Activated CD4-positive, CD25-positive, alpha-beta regulatory T cell treated with anti-CD3 and anti-CD28 coated beads, Interleukin-2, amount 50 U/mL, for 16 hours (primary cell): ENCODE measurements at places on chromosomes 2 and 18.

DNA sequence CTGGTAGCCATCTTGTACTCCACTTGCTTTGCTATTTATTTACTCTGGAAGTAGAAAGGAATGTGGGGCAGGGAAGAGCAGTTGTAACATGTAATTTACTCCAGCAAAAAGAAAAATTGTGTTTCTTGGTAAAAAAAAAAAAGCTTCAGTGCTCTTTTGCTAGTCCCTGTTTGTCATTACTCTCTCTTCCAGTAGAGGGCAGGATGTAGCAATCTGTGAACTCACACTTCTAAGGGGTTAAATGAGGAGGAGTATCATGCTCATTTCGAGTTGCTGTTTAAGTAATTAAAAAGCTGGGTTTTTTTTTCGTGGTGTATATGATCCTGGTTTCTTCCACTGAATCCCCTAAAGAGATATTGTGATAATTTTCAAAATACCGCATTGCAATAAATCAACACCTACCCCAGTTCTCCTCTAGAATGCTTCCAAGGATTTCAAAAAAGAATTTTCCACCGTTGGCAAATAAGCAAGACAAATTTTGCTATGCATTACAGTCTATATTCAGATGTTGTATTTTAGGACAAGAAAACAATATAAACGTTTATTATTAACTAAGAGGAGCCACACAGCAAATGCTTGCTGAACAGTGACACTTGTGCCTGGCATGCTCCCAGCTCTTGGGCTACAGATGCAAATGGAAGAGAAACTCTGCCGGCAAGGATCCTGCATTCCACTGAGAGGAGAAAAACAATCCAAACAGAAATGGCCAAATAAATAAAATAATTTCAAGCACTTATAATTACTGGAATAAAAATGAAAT is 261.6 kb downstream of the ASXL3 start:
- no peak for DNase-seq

DNA sequence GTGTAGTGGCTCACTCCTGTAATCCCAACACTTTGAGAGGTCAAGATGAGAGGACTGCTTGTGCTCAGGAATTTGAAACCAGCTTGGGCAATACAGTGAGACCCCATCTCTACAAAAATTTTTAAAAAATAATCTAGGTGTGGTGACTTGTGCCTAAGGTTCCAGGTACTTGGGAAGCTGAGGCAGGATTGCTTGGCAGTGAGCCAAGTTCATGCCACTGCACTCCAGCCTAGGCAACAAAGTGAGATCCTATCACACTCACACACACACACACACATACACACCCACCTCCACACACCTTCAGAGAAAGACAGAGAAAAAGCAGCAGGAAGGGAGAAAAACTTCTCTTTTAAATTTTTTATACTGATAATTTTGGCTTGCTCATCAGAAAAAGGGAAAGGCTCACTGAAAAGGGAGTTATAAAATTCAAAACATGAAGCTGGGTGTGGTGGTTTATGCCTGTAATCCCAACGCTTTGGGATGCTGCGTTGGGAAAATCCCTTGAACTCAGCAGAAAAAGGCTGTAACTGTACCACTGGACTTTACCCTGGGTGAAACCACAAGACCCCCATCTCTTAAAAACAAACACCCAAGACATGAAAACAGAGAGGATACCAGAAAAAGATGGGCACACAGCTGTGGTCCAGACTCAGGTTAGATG is 25.7 kb downstream of the FAM168B start:
- DNase-seq: no peak

- no peak for DNase-seq
Observed at GRCh38 chr2:219537657-219538488, 5.7 kb downstream of the CHPF start.

DNA sequence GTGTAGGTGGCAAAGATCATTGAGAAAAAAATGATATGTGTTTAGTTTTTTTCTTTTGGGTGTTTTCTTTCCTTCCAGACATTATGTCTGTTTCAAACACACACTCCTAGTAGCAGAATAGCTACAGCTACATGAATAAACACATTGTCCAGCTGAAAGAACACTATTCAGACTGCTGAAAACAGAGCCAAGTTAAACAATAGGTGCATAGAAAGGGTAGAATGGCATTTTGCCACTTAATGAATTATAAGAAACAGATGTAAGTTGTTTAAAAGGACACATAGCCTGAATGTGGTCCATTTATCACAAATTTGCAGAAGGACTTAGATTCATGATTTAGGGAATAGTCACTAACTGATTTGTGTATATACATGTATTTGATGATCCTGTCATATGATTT is 20.1 kb downstream of the CTLA4 start:
- DNase-seq: no peak

GRCh38 chr2:232636788-232637420 is 3.5 kb downstream of the EFHD1 start:
- no peak for DNase-seq
